Stimulated activated CD8-positive, alpha-beta memory T cell treated with anti-CD3 and anti-CD28 coated beads, Interleukin-15, amount 100 ng/mL, for 48 hours (primary cell): ENCODE measurements at places on chromosomes 2 and 18.
A peak's percentile ranks its signal among the peaks of the same experiment; 100 is the strongest.

DNA sequence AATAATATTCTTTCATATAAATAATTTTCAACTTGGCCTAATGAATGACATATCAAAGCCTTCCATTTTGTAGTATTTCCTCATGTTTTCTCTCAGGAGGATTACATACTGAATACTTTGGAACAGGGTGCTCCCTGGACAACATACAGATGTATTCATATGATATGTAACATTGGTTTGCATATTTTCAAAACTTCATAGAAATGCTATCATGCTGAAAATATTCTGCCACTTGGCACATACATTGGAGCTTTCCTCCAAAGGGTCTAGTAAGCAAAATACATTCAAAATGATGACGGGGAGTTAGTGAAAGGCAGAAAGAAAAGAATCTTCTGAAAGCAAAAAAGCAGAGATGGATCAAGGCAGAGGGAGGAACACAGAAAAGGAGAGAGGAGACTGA, 38.1 kb upstream of the RTN4 start:
- DNase-seq = no peak

DNA sequence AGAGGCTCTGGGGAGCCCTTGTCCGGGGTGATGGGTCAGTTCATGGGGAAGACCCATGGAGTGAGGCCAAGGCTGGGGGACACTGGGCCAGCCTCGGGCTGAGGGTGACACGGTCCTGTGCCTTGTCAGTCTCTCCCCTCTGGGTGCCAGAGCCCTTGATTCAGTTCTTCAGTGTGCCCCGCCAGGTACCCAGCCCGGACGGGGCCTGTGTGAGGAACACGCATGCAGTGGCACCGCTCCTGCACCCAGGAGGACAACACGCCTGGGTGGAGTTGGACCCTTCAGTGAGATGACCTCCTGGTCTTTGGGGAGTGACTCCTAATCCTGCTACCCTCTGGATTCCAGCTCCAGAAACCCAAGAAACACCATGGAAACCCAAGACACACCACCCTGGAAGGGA, 264.4 kb downstream of the LOXHD1 start:
- no peak for DNase-seq

- no peak for DNase-seq
Measured at GRCh38 chr2:140383781-140384180, 1603.6 kb upstream of the NXPH2 start.

DNA sequence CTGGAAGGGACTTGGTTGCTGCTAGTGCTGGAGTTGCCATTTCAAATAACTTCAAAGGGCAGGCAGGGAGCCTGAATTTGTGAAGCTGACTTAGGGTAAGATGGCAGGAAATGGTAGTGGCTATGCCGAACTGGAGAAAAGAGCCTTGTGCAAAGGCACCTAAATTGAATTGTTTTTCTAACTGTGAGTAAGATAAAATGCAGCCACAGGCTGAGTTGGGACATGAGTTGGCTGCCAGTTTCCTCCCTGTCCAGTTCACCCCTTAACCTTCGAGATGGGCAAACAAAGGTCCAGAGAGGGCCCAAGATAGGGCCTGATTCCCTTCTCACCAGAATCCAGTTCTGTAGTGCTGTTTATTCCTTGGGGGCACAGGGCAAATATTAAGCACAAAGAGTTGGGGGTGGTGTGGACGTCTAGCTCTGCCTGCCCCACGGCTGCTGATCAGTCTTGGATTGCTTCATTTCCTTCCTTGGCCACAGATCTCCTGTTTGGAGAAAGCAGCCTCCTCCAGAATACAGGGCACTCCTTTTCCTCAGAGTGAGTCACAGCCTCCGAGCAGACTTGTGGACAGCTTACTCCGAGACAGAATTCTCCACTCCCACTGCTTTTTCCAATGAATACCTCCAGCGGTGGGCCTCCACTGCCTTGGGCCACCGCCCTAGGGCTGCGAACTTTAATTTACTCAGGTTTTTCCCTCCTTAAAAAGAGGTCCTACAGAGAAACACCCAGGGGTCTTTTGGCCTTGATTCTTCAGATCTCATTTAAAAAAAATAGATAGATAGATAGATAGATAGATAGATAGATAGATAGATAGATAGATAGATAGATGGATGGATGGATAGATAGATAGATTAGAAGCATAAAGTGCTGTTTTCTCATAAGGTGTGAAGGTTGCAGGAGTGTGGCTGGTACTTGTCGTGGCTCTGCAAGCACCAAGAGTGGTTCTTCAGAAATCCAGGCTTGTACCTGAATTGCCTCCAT, 18.4 kb upstream of the SLC20A1 start:
- DNase-seq = no peak

- DNase-seq = no peak
Measured at GRCh38 chr2:152099367-152100050, 665 bp upstream of the CACNB4 start.

GRCh38 chr2:234483568-234484251, 13.2 kb downstream of the ARL4C start:
- DNase-seq = peak; percentile 78

DNA sequence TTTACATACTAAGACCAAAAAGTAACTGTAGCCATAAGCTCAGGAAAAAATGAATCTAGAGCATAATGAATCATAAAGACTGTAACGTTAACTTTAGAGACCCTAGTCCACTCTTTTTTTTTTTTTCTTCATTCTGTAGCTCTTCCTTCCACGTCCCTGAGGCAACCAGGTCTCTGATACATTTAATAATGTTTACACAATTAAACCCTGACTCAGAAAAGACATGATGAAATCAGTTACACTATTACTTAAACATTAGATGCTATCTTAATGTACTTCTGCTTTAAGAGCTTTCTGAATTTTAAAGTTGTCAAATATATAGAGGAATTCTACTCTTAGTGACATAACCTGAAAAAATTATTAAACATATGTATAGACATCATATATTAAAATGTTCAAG, 1121.5 kb upstream of the DDX18 start:
- no peak for DNase-seq

GRCh38 chr2:55460562-55460961, 40.9 kb upstream of the CCDC88A start:
- DNase-seq = no peak

- DNase-seq = no peak
Measured at GRCh38 chr2:200752332-200752731, 59.4 kb upstream of the BZW1 start.
